ENCODE measurements at places on chromosomes 5 and 9.

DNA sequence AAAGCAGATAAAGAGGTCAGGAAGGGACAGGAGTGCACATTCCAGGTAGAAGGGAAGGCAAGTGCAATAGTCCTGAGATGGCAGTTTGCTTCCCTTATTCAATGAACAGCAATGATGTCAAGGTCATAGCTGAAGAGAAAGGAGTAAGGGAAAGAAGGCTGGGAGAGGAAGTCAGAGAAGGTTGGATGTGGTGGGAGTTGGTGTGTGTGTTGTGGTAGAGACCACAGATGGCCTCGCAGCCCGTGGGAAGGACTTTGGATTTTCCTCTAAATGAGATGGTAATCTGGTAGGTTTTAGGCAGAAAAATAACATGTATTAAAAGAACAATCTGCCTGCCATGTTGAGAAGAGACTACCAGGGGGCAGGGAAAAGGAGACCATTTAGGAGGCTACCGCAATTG lies 25.1 kb upstream of the LPAR1 start:
- DNase-seq: no peak

DNA sequence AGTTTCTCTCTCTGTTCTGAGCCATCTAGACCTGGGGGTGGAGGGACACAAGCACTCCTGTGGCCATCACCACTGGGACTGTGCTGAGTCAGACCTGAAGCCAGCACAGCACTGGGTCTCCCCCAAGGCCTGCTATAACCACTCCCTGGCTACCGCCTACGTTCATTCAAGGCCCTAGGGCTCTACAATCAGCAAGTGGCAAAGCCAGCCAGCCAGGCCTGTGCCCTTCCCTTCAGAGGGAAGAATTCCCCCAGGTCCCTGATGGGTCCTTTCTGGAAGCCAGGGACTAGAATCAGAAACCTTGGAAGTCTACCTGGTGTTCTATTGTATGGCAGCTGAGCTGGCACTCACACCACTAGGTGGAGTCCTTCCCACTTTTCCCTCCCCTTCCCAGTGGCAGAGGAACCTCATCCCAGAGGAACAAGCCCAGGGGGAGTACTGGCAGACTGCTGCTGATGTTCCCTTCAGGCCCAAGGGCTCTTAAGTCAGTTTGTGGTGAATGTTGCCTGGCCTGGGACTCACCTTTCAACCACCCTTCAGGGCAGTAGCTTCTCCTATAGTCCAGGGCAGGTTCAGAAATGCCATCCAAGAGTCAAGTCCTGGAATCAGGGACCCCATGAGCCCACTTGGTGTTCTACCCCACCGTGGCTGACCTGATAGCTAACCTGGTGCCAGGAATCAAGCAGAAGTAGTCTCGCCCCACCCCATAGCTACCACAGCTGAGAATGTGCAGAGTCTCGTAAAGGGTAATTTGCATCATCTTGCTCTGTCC lies 20.0 kb downstream of the JMY start:
- no peak for DNase-seq

- no peak for DNase-seq
These were observed 187.1 kb downstream of the TRIM32 start for GRCh38 chr9:116873937-116874914.

- no peak for DNase-seq
These were observed 258.7 kb upstream of the FBXL7 start for GRCh38 chr5:15241216-15241821.

All from central memory CD8-positive, alpha-beta T cell (primary cell).